ENCODE measurements at places on chromosomes 13 and 19. TPM values are rescaled to one million over a fixed set of nuclear protein-coding genes. Genes with fewer than 3 reads are reported as not detected.

- DNase-seq: no peak
- H3K27me3 ChIP-seq: no peaks in the 10 kb centered on the region
- no peak overlapping the region for H3K27ac ChIP-seq
Measured at GRCh38 chr13:32676242-32676641, 90.0 kb downstream of the PDS5B start.

DNA sequence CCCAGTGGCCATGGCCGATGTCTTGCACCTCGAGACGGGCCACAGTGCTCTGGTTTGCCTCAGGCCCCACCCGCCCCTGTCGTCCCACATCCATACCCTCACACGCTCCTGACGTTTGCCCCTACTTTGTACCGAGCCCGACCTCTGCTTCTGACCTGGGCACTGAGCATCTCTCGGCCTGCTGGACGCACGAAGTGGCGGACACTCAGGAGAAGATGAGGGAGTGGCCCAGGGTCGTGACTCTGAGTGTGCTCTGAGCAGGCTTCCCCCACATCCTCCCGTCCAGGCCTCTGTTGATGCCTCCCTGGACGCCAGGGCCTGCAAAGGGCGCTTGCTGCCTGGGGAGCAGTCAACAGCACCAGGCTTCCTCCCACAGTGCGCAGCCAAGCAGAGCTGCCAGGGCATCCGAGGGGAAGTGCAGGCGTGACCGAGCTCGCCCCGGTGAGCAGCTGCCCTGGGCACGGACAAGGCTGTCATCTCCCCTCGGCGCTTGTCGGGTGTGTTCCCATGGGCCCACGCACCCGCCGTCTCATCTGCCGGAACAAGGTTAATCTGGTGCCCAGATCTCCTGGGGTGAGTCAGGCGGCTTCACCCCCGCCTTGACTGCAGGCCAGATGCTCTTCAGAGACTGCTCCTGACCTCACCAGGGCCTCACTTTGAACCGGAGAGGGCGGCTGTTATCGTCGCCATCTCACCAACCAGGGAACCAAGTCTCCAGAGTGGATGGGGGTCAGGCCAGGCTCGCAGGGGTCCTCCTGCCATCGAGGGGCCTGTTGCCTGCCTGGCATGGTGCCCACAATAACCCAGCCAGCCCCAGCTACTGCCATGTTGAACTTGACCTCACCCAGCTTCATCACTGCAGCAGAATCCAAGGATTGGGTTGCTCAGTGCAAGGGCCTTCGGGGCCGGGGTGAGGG is 27.2 kb downstream of the COMP start:
- H3K36me3 ChIP-seq: peaks cover 4% of the 10 kb centered on the region
- no peak overlapping the region for H3K4me3 ChIP-seq
- H3K4me1 ChIP-seq: no peaks in the 10 kb centered on the region
- no peak for DNase-seq
- H3K27ac ChIP-seq: no peak overlapping the region

DNA sequence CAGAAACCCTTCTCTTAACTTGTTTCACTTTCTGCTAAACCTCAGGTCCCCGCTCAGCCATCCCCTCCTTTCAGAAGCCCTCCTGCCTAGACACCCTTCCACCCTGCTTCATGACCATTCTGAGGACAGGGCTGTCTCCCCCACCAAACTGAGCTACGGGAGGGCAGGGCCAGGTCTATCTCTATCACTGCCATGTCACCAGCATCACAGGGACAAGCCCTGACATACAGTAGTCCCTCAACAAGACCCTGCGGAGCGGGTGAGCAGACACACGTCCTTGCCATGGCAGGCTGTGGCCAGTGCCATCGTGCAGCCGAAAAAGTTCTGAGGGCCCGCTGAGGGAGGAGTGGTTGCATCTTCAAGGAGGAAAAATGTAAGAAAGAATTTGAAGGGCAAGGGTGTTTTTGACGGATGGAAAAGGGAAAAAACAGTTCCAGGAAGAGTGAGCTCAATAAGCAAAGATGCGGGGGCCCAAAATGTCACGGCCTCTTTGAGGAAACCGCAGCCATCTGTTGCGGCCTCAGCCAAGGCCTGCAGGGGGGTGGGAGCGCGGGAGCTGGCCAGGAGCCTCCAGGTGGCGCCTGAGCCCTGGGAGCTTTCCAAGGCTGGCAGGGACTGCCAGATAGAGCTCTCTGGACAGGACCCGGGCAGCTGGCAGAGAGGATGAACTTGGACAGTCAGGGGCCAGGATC is 8.1 kb downstream of the PTGIR start:
- peaks cover 2% of the 10 kb centered on the region for H3K4me1 ChIP-seq
- DNase-seq: no peak
- peak overlapping the region; percentile 42 for H3K27ac ChIP-seq
- no peak overlapping the region for H3K4me3 ChIP-seq

DNA sequence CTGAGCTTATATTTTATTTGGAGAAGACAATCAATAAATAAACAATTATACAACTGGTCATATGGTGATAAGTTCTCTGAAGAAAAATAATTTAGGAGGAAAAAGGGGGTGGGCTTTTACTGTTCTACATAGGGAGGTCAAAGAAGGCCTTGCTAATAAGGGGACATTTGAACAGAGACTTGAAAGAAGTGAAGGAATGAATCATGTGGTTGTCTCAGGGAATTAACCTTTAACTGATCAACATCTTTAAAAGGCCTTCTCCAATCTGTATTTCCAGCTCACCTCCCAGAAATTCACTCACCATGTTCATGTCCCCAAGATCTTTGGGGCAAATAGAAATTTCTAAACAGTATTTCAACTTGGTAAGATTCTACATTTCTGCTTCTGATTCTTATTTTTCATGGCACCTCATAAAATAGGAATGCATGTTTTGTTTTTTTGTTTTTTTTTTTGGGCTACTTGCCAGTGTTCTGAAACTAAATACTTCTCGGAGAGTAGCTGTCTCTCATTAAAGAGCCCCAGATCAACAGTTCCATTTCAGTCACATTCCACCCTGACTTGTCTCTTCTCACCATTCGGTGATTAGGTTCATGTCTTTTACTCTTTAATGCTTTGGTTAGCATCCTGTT is 19.2 kb upstream of the LPAR6 start:
- peaks cover 12% of the 10 kb centered on the region for H3K4me1 ChIP-seq
- H3K4me3 ChIP-seq: no peak overlapping the region
- H3K27ac ChIP-seq: no peak overlapping the region
- H3K36me3 ChIP-seq: peaks cover 5% of the 10 kb centered on the region

GRCh38 chr13:49140910-49141611 is 79.1 kb upstream of the MLNR start:
- H3K27me3 ChIP-seq: no peaks in the 10 kb centered on the region
- H3K36me3 ChIP-seq: peaks cover 40% of the 10 kb centered on the region
- H3K27ac ChIP-seq: no peak overlapping the region
- DNase-seq: no peak

- no peaks in the 10 kb centered on the region for H3K36me3 ChIP-seq
- no peaks in the 10 kb centered on the region for H3K27me3 ChIP-seq
Measured at GRCh38 chr13:72165276-72165675, 298.3 kb upstream of the DACH1 start.

GRCh38 chr13:59247171-59247570 is 916.6 kb downstream of the DIAPH3 start:
- no peak overlapping the region for H3K4me3 ChIP-seq
- H3K27ac ChIP-seq: no peak overlapping the region
- H3K27me3 ChIP-seq: no peaks in the 10 kb centered on the region
- DNase-seq: no peak
- H3K4me1 ChIP-seq: peaks cover 7% of the 10 kb centered on the region
- H3K36me3 ChIP-seq: no peaks in the 10 kb centered on the region

GRCh38 chr19:53994811-53995210 is 3.4 kb downstream of the CACNG6 start:
- no peak overlapping the region for H3K27ac ChIP-seq
- peaks cover 42% of the 10 kb centered on the region for H3K27me3 ChIP-seq
- no peak overlapping the region for H3K4me3 ChIP-seq
- H3K4me1 ChIP-seq: peaks cover 3% of the 10 kb centered on the region
- H3K36me3 ChIP-seq: no peaks in the 10 kb centered on the region

DNA sequence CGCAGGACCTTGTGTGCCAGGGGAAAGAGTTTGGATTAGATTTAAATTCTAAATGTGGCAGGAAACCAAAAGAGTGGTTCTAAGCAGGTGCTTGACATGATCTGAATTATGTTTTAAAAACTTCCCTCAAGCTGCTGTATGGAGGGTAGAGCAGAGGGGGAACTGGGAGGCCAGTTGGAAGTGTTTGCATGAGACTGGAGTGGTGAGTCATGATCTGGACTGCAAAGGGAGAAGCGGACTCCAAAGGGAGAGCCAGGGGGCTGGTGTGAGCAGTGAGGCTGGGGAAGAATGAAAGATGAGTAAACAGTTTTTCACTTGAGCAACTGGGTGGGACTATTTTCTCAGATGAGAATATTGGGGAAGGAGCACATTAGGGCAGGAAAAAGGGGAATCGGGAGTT is 206.1 kb downstream of the DNAJC15 start:
- no peaks in the 10 kb centered on the region for H3K36me3 ChIP-seq
- H3K27me3 ChIP-seq: no peaks in the 10 kb centered on the region
- no peak overlapping the region for H3K4me3 ChIP-seq
- no peak for DNase-seq

GRCh38 chr13:80161219-80161618 is 179.7 kb downstream of the SPRY2 start:
- no peak overlapping the region for H3K27ac ChIP-seq
- DNase-seq: no peak
- no peak overlapping the region for H3K4me3 ChIP-seq
- H3K4me1 ChIP-seq: peaks cover 4% of the 10 kb centered on the region
- peaks cover 2% of the 10 kb centered on the region for H3K36me3 ChIP-seq
- no peaks in the 10 kb centered on the region for H3K27me3 ChIP-seq

DNA sequence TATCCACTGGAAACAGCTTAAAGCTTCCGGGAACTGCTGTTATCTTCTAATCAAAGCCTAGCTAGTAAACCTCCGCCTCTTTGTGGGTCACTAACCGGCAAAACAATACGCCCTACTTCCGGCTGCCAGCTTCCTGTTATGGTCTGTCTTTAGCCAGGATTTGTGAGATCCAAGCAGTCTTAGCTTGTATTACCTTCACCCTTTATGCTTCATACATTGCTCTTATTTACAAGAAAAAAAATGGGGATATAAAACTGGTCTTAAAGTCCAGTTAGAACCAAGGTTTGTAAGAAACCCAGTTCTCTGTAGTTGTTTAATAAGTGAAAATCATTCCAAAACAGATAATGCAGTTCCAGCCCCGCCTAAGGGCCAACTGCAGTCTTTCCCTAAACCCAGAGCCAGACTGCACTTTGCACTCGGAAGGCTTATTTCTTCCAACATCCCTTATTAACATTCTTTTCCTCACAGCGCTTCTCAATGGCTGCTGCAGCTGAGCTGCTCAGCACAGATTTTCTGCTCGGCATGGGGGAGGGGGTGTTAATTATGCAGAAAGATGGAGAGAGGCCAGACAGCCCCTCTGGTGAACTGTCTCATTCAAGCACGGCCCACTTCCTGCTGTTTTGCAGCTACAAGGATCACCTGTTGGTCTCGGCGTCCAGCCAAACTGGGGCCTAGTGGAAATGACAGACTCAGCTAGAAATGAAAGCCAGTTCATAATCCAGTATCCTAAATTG is 368.4 kb downstream of the KLF12 start:
- no peaks in the 10 kb centered on the region for H3K36me3 ChIP-seq
- H3K4me3 ChIP-seq: peak overlapping the region; percentile 25
- no peaks in the 10 kb centered on the region for H3K27me3 ChIP-seq
- peak; percentile 11 for DNase-seq
- peak overlapping the region; percentile 81 for H3K27ac ChIP-seq

DNA sequence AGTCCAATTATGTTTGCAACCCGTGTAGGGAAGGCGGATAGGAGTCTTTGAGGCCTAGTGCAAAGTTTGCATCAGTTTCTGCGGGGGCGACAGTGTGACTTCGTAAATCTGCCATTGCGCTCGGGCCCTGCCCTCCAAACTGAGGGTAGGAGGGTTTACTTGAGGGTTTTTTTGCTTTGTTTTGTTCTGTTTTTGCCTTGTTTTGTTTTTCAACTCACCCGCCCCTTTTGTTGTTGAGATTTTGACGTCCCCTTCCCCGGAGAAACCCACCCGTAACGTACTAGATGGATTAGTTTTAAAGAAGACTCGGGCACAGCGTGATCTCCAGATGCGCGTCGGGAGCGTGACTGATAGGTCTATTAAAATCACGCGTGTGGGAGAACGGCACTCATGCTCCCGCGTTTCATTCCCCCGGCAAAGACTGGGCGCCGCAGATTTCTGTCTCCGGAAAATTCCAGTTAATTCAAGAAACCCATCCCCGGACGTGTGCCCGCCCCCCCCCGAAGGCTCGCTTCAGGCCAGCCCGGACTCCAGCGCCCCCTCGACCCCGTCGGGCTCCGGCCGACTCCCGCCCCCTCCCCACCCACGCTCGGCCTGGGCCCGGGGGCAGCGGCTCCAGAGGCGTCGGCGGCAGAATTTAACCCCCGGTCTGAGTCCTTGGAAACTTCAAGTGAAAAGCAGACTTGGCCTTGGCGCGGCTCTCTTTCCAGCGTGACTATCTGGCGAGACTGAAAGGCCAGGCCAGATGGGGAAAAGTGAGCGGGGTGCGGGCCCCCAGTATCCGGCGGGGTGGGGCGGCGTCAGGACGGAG is 5.0 kb downstream of the SOX1 start:
- no peaks in the 10 kb centered on the region for H3K36me3 ChIP-seq
- peaks cover 1% of the 10 kb centered on the region for H3K4me1 ChIP-seq
- peak overlapping the region; percentile 37 for H3K4me3 ChIP-seq
- H3K27ac ChIP-seq: peak overlapping the region; percentile 47
- DNase-seq: no peak
- H3K27me3 ChIP-seq: peaks cover 71% of the 10 kb centered on the region

GRCh38 chr19:30731591-30731990 is 359.4 kb downstream of the ZNF536 start:
- H3K4me1 ChIP-seq: peaks cover 2% of the 10 kb centered on the region
- peaks cover 22% of the 10 kb centered on the region for H3K27me3 ChIP-seq
- no peak overlapping the region for H3K4me3 ChIP-seq
- no peak for DNase-seq
- H3K27ac ChIP-seq: no peak overlapping the region

- no peak overlapping the region for H3K4me3 ChIP-seq
- H3K4me1 ChIP-seq: no peaks in the 10 kb centered on the region
- no peaks in the 10 kb centered on the region for H3K36me3 ChIP-seq
- no peak for DNase-seq
Measured at GRCh38 chr19:30778061-30778460, 405.9 kb downstream of the ZNF536 start.

DNA sequence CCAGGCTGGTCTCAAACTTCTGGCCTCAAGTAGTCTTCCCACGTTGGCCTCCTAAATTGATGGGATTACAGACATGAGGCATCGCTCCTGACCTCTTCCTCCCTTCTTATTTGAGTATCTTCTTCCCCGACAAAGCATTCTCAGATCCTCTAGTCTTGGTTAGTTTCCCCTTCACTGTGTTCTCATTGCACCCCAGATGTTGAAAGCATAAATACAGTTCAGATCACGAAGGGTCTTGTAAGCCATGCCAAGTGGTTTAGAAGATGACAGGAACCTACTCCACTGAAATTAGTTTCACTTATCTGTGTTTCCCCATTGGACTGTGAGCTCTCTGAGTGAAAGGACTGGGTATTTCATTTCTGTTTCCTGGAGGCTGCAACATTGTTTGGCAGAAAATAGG is 100.7 kb downstream of the DGKH start:
- no peak for DNase-seq
- H3K27ac ChIP-seq: no peak overlapping the region
- H3K4me1 ChIP-seq: peaks cover 1% of the 10 kb centered on the region
- H3K27me3 ChIP-seq: no peaks in the 10 kb centered on the region
- H3K36me3 ChIP-seq: no peaks in the 10 kb centered on the region

LMTK3 gene
- 12.7 TPM for total RNA-seq

F10 gene
- total RNA-seq: 30.2 TPM

SLC44A2 gene
- total RNA-seq: 159 TPM

TRAPPC6A gene
- total RNA-seq: 40.4 TPM

TPGS1 gene
- total RNA-seq: 18.0 TPM

KDELR1 gene
- 207 TPM for total RNA-seq

TEX101 gene
- total RNA-seq: not detected

SULT2B1 gene
- not detected for total RNA-seq

Measured in progenitor cell of endocrine pancreas (in vitro differentiated cells).